Osteocyte (in vitro differentiated cells): ENCODE measurements at places on chromosomes 3 and 15. TPM values are rescaled to one million over a fixed set of nuclear protein-coding genes. Genes with fewer than 3 reads are reported as not detected.
A peak's percentile ranks its signal among the peaks of the same experiment; 100 is the strongest.

The PCBP4 gene
- 47.5 and 50.8 TPM in 2 replicates for total RNA-seq

The LRRK1 gene
- 10.8 and 16.3 TPM in 2 replicates for total RNA-seq

The C3orf22 gene
- not detected in 2 replicates for total RNA-seq

The EOMES gene
- not detected in 2 replicates for total RNA-seq

DNA sequence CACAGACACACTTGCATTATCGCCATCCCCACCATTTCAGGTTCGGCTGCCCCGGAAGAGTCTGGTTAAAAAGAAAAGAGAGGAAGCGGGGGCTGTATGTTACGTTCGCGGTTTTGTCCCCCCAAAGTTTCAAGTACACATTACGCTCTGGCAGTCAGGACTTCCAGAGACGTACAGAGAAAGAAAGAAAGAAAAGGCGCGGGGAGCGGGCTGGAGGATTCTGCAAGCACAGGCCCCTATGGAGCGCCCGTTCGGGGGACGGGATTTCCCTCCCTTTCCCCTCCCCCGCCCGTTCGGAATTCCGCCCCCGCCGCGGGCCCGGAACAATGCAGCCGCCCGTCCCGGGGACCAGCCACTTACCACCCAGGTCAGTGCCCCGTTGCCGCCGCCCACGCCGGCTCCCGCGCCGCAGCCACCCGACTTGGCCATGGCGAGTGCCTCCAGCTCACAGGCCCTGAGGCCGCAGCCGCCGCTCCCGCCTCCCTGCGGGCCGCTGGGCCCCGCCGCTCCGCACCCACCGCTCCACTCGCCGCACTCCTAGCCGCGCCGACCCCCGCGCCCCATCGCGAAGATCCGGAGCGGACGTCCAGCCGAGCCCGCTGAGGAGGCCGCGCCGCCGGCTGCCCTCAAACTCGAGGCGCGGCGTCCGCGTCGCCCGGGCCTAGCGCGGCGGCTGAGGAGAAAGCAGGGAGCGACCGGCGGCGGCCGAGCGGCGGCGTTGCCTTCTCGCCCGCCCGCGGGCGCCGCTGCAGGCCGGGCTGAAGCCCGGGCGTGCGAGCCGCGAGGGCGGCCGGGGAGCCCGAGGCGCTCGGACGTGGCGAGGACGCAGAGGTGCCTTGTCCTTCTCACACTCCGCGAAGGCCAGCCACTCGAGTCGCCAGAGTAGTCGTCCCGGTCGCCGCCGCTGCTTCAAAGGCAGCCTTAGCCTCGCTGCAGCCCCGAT is 567 bp downstream of the TOP2B start:
- H3K27me3 ChIP-seq: no peaks in the 10 kb centered on the region
- peaks cover 2% of the 10 kb centered on the region for H3K36me3 ChIP-seq
- H3K4me1 ChIP-seq: peaks cover 46% of the 10 kb centered on the region

DNA sequence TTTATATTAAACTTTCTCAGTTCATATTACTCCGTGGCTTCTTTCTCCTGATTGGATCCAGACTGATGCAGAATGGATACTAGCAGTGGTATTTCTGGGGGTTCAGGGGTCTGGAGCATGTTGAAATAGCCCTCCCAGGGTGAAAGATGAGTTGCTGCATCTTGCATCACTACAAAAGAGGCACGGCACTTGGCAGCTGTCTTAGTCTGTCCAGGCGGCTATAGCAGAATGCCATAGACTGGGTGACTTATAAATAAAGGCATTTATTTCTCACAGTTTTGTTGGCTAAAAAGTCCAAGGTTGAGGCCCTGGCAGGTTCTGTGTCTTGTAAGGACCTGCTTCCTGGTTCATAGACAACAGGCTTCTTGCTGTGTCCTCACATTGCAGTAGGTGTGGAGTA is 660 bp upstream of the BCL2L10 start:
- H3K27ac ChIP-seq: no peak overlapping the region
- peaks cover 16% of the 10 kb centered on the region for H3K4me1 ChIP-seq
- no peaks in the 10 kb centered on the region for H3K36me3 ChIP-seq
- H3K4me3 ChIP-seq: no peak overlapping the region
- DNase-seq: peak; percentile 25
- peaks cover 11% of the 10 kb centered on the region for H3K27me3 ChIP-seq

- DNase-seq: no peak
- H3K4me1 ChIP-seq: peaks cover 67% of the 10 kb centered on the region
- H3K4me3 ChIP-seq: no peak overlapping the region
- H3K27ac ChIP-seq: peak overlapping the region; percentile 82
- peaks cover 34% of the 10 kb centered on the region for H3K36me3 ChIP-seq
- no peaks in the 10 kb centered on the region for H3K27me3 ChIP-seq
These were observed 55.8 kb upstream of the NR2F2 start for GRCh38 chr15:96274698-96275097.

- peaks cover 6% of the 10 kb centered on the region for H3K36me3 ChIP-seq
- H3K27me3 ChIP-seq: no peaks in the 10 kb centered on the region
- peak; percentile 88 for DNase-seq
- peaks cover 70% of the 10 kb centered on the region for H3K4me1 ChIP-seq
These were observed 43.1 kb upstream of the LIMD1 start for GRCh38 chr3:45551214-45552010.

GRCh38 chr15:101501703-101502373 is 12.3 kb upstream of the PCSK6 start:
- H3K27me3 ChIP-seq: peaks cover 15% of the 10 kb centered on the region
- no peak overlapping the region for H3K4me3 ChIP-seq
- H3K4me1 ChIP-seq: no peaks in the 10 kb centered on the region
- peak; percentile 83 for DNase-seq
- H3K36me3 ChIP-seq: no peaks in the 10 kb centered on the region

DNA sequence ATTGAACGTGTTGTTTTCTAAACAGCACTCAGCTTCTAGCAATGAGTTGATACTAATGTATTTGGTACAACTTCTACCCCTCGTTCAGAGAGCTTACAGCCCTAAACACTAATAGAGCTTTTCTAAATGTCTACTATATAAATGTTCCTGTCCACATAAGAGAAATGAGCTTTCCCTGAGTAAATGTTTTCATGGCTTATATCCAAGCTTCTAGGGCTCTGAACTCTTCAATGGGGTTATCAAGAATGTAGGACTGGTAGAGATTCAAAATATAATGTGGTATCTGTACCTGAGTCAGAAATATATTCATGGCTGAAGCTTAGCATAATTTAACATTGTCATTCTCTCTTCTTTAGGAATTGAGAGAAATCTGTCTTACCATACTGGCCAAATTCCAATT is 73.4 kb downstream of the SERPINI1 start:
- peaks cover 3% of the 10 kb centered on the region for H3K4me1 ChIP-seq
- no peak overlapping the region for H3K27ac ChIP-seq
- H3K27me3 ChIP-seq: no peaks in the 10 kb centered on the region
- no peak for DNase-seq

DNA sequence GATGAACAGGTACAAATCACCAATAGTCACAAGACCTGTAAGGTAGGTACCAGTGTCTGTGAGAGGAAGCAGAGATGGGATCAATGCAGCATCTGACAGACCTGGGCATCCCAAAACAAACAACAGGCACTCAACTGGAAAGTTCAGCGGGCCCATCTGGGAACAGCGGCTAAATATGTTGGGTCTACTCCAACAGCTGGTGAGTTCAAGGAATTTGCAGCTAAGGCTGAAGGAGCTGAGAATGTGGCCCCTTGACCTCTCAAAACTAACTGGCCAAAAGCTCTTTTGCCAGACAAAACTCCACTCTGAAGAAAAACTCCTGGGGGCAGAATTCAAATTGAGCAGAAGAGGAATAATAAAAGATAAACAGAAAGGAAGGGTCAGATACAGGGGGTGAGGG is 24.4 kb downstream of the AVEN start:
- peak overlapping the region; percentile 78 for H3K27ac ChIP-seq
- H3K27me3 ChIP-seq: no peaks in the 10 kb centered on the region
- DNase-seq: no peak
- no peak overlapping the region for H3K4me3 ChIP-seq
- peaks cover 33% of the 10 kb centered on the region for H3K4me1 ChIP-seq
- peaks cover 5% of the 10 kb centered on the region for H3K36me3 ChIP-seq

DNA sequence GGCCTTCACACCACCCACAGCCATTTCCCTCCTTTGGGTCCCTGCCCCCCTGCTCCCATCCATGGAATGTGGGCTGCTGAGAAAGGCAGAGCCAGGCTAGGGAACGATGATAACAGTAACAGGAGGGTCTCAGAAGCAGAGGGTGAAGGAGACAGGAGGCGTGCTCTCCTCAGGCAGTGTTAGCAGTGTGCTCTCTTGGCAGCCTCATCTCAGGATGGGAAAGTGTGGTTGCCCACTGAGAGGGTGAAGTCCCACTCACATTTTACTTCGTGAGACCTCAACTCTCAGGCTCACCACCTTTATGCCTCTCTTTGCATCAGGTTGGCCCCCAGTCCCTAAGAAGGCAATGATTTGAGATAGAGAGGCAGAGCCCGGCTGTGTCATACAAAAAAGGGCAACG is 24.5 kb downstream of the TIGIT start:
- H3K36me3 ChIP-seq: peaks cover 3% of the 10 kb centered on the region
- no peaks in the 10 kb centered on the region for H3K27me3 ChIP-seq
- no peak for DNase-seq
- no peak overlapping the region for H3K4me3 ChIP-seq
- no peak overlapping the region for H3K27ac ChIP-seq

- H3K36me3 ChIP-seq: no peaks in the 10 kb centered on the region
- no peak overlapping the region for H3K27ac ChIP-seq
- no peak overlapping the region for H3K4me3 ChIP-seq
- H3K27me3 ChIP-seq: peaks cover 34% of the 10 kb centered on the region
These were observed 19.2 kb upstream of the SYNM start for GRCh38 chr15:99085413-99086326.

DNA sequence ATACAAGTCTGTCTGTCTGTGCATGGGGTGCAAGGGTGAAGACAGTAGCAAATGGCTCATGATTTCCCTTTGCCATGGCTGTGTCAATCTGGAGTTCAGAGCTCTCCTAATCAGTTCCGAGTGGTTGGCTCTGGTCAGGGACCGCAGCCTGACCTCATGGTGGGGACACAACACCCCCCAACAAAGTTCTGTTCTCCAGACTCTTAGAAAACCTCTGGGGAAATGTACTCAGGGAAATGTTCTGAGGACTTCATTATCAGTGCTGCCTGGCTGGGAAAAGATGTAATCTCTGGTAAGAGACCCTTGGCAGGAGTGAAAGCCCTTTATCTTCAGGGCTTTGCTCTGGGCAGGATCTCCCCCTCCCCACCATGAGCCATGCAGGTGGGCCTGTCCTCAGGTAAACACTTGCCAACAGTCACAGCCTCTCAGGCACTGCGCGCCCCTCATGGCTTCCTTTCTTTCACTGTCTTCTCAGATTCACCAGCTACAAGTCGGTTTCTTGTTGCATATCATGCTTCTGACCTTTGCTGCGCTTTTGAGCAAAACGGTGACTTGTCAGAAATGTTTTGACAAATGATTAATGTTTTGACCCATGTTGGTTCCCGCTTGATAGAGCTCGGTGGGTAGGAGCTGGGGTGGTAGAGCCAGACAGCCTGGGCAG is 95.5 kb downstream of the ST6GAL1 start:
- peaks cover 9% of the 10 kb centered on the region for H3K36me3 ChIP-seq
- H3K27me3 ChIP-seq: no peaks in the 10 kb centered on the region
- DNase-seq: no peak
- H3K27ac ChIP-seq: no peak overlapping the region
- H3K4me3 ChIP-seq: no peak overlapping the region

- no peak overlapping the region for H3K27ac ChIP-seq
- no peaks in the 10 kb centered on the region for H3K27me3 ChIP-seq
- H3K36me3 ChIP-seq: peaks cover 10% of the 10 kb centered on the region
- no peak overlapping the region for H3K4me3 ChIP-seq
- DNase-seq: no peak
These were observed 62.8 kb upstream of the CMTM8 start for GRCh38 chr3:32175607-32176197.

GRCh38 chr3:108528459-108529252 is 18.3 kb upstream of the MYH15 start:
- no peak for DNase-seq
- H3K36me3 ChIP-seq: no peaks in the 10 kb centered on the region
- peaks cover 5% of the 10 kb centered on the region for H3K4me1 ChIP-seq
- no peak overlapping the region for H3K4me3 ChIP-seq

- no peaks in the 10 kb centered on the region for H3K27me3 ChIP-seq
- H3K36me3 ChIP-seq: no peaks in the 10 kb centered on the region
- no peak for DNase-seq
- H3K4me3 ChIP-seq: no peak overlapping the region
- peaks cover 10% of the 10 kb centered on the region for H3K4me1 ChIP-seq
These were observed 261.0 kb upstream of the CCDC54 start for GRCh38 chr3:107116251-107116650.

DNA sequence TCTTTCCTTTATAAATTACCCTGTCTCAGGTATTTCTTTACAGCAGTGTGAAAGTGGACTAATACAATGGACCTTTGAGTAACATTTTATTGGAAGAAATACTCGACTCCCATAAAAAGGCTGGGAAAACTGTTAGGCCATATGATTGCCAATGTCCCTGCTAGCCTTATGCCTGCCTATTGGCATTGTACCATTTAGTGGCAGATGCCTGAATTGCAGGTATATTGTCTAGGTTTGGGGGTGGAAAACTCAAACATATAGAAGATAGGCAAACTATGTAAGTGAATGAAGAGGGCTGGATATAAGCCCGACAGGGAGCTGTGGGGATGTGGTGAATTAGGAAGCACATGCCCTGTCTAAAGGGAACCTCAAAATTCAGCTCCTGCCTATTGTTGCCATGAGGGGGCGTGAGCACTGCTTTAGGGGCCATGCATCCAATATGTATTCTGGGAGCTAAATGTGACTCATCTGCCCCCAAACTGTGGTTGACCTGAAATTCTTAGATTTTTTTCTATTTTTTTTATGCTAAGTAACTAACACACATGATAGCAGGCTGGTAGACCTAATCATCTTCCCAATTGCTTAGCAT is 65.2 kb upstream of the TRA2B start:
- no peak overlapping the region for H3K4me3 ChIP-seq
- H3K4me1 ChIP-seq: no peaks in the 10 kb centered on the region
- DNase-seq: peak; percentile 15
- H3K36me3 ChIP-seq: no peaks in the 10 kb centered on the region
- H3K27me3 ChIP-seq: peaks cover 38% of the 10 kb centered on the region
- no peak overlapping the region for H3K27ac ChIP-seq

DNA sequence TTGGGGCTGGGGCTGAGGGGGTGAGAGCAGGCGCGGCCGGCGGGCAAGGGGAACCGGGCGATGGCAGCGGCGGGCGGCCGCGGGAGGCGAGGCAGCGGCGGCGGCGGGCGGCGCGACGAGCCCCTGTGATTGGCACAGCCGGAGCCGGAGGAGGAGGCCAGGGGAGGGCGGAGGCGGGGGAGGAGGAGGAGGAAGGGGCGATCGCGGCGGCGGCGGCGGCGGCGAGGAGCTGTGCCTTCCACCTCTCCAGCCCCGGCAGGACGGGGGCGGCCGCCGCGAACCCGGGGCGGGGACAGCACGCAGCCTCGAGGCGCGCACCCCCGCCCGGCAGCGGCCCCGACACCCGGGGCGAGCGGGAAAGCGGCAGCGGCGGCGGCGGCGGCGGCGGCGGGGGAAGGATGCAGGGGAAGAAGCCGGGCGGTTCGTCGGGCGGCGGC is at the start of gene SLCO3A1:
Gene SLCO3A1, plus strand, starts transcription at position 198 of the 437 bp plus-strand sequence.
- DNase-seq: no peak
- no peaks in the 10 kb centered on the region for H3K36me3 ChIP-seq
- peaks cover 8% of the 10 kb centered on the region for H3K4me1 ChIP-seq
- peak within 1 kb of the TSS; percentile 72 for H3K4me3 ChIP-seq
- H3K27ac ChIP-seq: no peak within 1 kb of the TSS
